CD4-positive, alpha-beta T cell treated with Interleukin-4 for 1 hour (primary cell): ENCODE measurements at places on chromosomes 4 and X.

GRCh38 chr4:75004755-75005668 lies 72.1 kb downstream of the PARM1 start:
- no peak for DNase-seq

DNA sequence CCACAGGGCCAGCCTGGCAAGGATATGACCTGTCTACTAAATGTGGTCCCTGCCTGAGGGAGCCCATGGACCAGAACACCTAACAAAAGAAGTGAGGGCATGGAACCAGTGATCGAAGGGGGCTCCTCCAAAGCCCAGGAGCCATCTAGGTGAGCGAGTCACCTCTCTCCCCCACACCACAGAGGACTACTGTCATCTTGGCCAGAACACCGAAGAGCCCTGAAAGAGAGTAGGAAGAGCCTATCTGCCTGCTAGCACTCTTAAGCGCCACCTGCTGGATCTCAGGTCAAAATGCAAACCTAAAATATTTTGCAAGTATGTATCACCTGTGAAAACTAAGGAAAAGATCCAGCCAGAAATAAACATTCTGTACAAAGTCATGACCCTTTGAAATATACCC lies 137.9 kb upstream of the ZXDB start:
- DNase-seq = peak; percentile 21

- no peak for DNase-seq
Observed at GRCh38 chr4:47373709-47374108, 89.8 kb downstream of the COMMD8 start.

DNA sequence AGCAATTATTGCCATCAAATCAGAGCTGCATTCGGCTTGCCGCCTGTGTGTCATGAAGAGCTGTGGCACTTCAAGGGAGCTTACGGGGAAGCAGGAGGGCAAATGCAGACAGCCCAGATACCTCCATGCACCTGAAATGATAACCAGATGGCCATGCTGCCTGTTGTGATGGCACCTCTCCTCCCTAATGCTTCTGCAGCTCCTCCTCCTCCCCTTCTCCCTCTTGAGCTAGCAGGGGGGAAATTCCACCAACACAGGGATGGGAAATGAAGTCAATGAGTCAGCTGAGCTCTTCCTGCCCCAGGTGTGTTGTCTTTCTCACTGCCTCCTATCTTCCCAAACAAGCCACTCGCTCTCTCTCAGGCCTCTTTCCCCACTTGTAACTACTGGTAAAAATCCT lies 565.0 kb downstream of the BCOR start:
- no peak for DNase-seq

- DNase-seq = no peak
Observed at GRCh38 chr4:98516441-98517217, 141.8 kb downstream of the TSPAN5 start.

DNA sequence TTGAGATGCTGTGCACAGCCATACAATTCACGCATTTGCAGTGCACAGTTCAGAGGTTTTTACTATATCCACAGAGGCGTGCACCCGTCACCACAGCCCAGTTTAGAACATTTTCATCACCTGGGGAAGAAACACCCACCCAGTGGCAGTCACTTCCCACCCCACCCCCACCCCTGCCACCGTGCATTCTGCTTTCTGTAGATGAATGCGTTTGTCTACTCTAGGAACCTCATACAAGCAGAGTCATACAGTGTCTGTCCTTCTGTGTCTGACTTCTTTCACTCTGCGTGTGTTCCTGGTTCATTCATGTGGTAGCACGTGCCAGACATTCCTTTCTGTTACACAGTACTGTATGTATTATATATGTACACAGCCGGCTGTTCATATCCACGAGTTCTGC lies 122.8 kb downstream of the TBL1X start:
- DNase-seq = no peak

DNA sequence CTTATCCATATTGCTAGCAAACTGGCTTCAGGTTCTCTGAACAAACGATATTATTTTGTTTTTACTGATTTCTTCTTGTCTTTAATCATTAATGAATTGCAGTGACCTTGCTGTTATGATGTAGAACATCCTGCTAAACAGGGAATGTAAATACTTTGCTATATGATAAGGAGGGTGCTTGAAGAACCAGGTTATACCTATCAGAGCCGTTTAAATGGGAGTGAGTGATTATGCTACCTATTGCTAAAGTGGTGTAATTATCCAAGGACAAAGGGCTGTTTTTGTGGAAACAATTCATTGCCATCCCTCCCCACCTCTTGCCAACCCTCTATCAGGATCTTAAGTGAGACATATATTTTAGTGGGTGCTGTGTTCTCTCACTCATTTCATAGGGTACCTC lies 788.9 kb downstream of the RPA4 start:
- DNase-seq = no peak

GRCh38 chr4:139672732-139673131 lies 7.1 kb downstream of the MGST2 start:
- DNase-seq = no peak

DNA sequence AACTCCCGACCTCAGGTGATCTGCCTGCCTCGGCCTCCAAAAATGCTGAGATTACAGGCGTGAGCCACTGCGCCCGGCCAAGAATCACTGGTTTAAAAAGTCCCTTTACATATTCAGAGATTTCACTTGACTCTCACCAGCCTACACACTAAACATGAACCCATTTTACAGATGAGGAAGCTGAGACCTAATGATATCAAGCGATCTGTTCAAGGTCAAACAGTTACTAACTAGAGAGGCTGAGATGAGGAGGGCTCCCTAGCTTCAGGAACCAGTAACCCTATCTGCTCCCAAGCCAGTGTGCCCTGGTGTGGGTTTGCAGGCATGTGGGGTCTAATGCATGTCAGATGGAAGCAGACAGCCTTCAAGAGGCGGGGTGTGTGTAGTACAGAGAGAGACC lies 59.6 kb upstream of the AFAP1 start:
- DNase-seq = no peak

DNA sequence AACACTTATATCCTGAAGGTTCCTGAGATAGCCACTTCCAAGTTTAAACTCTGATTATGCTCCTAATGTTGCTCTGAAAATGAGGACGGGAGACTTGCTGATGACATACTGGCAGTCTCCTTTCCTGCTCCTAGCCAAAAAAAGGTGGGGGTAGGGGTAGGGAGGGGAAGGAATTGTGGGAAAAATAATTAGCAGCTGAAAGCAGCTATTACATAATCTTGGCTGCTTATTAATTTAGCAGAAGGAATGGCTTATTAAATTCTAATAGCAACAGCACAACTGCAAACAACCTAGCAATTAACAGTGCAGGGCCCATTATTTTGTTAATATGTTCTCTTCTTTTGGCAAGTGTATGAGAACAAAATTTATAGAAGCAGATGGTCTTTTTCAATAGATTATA lies 2.0 kb upstream of the AP1S2 start:
- no peak for DNase-seq

- DNase-seq = no peak
Observed at GRCh38 chr4:170386971-170387370, 297.2 kb upstream of the AADAT start.

- DNase-seq = no peak
Observed at GRCh38 chr4:78207951-78208350, 150.8 kb downstream of the FRAS1 start.

GRCh38 chrX:40154250-40154852 lies 56.6 kb upstream of the BCOR start:
- no peak for DNase-seq

GRCh38 chrX:9846631-9847030 lies 60.4 kb downstream of the SHROOM2 start:
- no peak for DNase-seq

GRCh38 chrX:7076245-7076661 lies 71.3 kb upstream of the STS start:
- DNase-seq = no peak

- DNase-seq = no peak
Observed at GRCh38 chrX:116357329-116357728, 79.1 kb upstream of the SLC6A14 start.

DNA sequence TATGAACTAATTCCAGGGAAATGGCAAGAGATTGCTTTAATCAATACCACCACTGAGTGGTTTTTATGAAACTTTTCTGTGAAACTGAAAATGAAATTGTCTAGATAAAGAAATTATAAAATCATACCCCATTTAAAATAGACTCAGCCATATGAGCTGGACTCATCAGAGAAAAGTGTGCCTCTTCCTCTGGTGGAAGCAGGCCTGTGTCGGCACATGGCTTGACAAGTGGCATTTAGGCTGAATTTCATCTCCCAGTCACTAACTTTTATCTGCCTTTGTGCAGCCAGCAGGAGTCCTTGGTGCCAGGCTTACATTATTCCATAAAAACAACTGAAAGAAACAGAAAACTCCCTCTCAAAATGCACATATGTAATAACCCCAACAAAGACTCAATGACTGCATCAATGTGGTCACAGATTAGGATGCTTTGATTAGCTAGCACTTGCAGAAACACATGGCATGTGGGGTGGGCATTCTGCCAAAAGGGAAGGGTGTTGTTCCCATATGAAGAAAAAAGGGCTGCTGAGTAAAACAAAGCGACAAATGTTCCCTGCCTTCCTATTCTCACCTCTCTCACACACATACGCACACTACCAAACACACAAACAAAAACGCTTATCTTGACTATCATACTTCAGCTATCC lies 232.3 kb downstream of the PABPC4L start:
- no peak for DNase-seq

- DNase-seq = no peak
Observed at GRCh38 chrX:118729042-118729652, 1.7 kb downstream of the IL13RA1 start.

- DNase-seq = no peak
Observed at GRCh38 chrX:46754036-46754435, 4.9 kb downstream of the SLC9A7 start.

GRCh38 chr4:143514497-143514896 lies 995 bp downstream of the SMARCA5 start:
- peak; percentile 16 for DNase-seq

DNA sequence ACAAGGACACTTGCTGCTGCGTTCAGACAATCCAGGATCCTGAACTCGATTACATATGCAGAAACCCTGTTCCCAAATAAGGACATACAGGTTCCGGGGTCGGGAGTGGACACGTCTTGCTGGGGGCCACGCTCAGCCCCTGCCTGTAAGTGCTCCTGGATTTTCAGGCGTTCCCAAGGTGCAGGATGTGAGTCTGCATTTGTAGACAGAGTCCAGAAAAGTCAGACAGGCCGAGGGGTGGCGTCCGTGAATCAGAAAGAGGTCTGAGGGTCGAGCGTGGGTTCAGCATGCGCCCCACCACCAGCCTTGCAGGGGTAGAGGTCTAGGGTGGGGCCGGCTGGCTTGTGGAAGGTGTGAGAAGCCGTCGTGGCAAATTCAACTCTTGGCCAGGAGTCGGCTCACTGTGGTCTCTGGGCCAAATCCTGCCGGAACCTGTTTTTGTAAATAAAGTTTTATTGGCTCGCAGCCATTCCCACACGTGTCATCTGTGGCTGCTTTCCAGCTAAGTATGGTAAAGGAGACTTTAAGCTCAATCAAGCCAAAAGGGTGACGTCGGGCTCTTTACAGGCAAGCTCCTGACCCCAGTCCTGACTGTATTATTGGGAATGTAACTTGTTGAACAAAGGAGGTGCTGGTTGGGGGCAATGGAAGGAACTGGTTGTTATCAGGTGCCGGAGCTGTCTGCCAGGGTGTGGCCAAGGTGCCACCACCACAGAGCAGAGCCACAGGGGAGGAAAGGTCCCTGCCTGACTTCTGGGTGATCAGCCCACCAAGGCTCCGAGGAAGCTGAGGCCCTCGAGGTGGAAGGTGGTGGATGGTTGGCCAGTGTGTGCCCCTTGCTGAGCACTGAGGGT lies 7.4 kb downstream of the DOK7 start:
- no peak for DNase-seq

GRCh38 chr4:183987987-183988392 lies 82.9 kb downstream of the STOX2 start:
- DNase-seq = no peak

- no peak for DNase-seq
Observed at GRCh38 chrX:46687619-46688018, 71.3 kb downstream of the SLC9A7 start.

DNA sequence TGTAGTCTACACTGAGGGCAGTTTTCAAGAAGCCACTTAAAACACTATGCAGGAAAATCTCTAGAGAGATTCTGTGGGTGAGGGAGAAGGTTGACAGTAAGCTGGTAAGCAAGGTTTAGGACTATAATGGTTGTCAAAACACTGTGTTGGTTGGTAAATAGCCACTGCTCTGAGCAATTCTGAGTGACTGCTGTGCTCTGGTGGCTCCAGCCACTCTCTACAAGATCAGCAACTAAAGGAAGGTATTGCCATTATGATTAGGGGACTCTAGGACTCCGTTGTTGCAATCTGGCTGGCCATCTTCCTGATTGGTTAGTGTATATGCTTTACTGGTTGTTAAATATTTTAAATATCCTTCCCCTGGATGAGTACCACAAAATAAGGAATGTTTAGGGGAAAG lies 5.5 kb upstream of the FAM47E start:
- DNase-seq = no peak

DNA sequence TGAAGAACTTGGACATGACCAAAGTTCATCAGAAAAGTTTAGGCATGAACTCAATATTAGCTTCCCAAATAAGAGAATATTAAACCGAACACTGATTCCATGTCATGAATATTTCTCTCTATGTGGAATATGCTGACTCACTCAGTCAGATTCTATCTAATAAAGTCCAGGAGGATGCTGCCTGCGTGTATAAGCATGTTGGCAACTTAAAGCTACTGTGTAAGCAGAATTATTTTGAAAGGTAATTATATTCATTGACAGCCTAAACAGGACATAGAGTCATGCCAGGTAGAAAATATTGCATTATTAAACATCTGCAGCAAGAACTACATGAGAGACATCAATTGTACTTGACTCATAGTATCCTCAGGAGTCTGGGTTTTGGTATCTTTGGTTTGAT lies 367.9 kb upstream of the SPOCK3 start:
- DNase-seq = no peak

DNA sequence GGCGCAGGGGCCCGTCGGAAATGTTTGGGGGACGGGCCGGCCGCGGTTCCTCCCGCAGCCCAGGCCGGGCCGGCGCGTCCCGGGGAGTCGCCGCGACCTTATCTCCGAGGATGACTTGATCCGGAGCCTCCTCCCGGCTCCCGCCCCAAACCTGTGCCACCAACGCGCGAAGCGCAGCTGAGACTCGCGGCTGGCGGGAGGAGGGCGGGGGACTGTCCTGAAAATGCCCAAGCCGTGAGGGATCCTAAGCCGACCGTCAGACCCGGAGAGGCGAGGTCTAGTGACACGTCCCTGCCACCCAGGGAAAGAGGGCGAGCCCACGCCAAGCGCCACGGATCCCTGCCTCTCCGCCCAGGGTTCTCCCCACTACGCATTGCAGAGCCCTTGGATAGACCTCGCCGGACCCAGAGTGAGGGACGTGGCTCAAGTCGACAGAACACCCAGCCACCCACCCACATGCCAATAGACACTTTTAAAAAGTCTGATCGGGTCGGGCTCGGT lies 26.9 kb downstream of the UTP14A start:
- DNase-seq = no peak

GRCh38 chr4:140469791-140470733 lies 28.0 kb downstream of the MGAT4D start:
- no peak for DNase-seq
